ENCODE measurements at places on chromosomes 2 and 18.

- DNase-seq: no peak
Observed at GRCh38 chr2:181778621-181779201, 98.4 kb upstream of the NEUROD1 start.

DNA sequence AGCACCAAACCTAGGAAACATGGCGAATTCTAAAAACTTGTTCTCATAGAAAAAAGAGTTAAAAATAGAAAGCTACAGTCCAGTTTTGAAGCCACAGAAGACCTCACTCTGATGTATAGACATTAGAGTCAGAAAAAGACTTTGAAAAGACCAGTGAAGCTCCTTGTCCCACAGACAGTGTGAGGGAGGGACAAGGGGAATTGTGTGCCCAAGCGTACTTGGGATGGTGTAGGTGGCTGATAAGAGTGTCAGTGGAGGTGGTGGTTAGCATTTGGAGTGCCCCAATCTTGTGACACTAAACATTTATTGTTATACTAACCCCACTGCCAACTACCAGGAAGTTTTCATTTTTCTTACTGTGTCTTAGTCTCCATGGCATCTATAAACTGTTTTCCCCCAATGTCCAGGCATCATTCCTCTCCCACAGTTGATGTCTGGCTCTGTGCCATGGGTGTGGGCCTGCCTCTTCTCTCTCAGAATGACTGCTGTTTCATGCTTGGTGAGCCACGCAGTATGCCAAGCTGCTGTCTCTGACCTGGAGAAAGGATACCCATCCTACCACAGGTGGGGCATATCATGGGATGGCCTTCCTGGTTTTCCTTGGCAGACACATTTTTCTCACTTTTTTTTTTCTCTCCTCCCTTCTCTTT lies 161.4 kb downstream of the RPIA start:
- DNase-seq: no peak

- no peak for DNase-seq
Observed at GRCh38 chr18:40437517-40437916, 1517.5 kb upstream of the PIK3C3 start.

GRCh38 chr18:61001138-61001537 lies 332.1 kb upstream of the CDH20 start:
- no peak for DNase-seq

GRCh38 chr2:127735044-127735443 lies 33.7 kb downstream of the SFT2D3 start:
- no peak for DNase-seq

- no peak for DNase-seq
Observed at GRCh38 chr18:58581265-58581664, 47.6 kb downstream of the ALPK2 start.

GRCh38 chr2:8285081-8285480 lies 396.8 kb upstream of the ID2 start:
- DNase-seq: no peak

DNA sequence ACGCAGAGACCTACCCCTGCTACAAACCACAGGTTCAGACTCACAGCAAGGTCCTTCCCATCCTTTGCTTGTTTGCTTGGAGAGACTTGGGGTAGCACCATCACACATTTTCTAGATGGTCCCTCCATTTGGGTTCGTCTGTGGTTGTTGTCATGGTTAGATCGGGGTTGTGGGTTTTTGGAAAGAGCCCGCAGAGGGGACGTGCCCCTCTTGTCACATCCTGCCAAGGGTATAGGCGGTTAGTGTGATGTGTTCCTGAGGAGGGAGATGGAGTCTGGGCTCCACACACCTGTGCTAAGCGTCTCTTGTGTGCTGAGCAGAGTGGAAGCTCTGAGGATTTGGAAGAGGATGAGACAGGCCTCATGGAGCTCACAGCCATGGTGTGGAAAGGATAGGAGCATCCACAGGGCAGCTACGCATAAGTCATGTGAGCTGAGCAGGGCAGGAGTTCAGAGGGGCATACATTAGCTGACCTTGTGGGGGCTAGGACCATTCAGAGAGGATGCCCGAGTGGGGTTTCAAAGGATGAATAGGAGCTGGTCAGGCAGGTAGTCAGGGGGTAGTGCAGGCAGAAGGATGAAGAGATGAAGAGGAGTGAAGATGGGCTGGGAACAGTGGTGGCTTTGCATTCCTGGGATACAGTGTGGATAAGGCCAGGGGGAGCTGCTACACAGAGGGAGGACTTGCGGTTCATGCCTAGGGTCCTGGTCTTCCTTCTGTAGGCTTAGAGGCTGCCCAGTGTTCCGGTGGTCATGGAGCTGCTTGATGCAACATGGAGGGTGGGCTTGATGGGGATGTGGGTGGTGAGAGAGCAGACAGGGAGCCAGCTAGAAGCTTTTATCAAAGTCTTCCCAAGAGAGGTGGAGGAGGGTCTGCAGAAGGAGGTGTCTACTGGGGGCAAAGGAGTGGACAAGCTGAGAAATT lies 62.9 kb downstream of the ACKR3 start:
- DNase-seq: no peak

DNA sequence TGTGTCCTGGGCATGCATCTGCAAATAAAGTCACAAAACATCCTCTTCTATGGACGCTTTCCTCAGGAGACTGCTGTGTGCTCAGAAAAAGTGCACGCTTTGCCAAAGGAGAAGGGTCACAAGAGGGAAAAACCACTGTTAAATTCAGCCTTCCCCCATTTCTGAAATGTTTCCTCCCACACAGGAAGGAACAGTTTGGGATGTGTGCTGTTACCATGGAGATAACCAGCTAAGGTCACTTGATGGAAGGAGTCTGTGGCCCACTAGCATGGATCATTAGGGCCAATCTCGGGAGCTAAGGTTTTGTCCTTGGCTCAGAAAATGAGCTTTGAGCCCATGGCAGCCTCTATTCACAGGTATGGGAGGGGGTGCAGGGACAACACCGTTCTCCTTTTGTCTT lies 5.6 kb downstream of the KCNE4 start:
- DNase-seq: no peak

DNA sequence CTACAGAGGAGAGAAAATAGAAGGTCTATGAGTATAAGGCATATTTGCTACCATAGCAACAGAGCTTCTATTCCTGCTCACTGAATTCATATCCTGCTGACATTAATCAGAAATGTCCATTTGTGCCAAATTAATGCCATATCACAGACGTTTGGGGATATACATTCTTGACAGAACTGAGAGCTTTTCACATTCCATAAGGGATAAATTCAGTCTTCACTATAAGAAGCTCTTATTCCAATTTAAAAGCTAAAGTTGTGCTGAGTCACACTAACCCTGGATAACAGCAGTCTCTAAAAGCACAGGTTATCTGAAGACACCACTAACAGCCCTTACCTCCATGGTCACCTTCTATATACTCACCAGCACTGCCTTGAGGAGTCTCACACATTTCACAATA lies 178.1 kb downstream of the RAB3GAP1 start:
- DNase-seq: no peak

DNA sequence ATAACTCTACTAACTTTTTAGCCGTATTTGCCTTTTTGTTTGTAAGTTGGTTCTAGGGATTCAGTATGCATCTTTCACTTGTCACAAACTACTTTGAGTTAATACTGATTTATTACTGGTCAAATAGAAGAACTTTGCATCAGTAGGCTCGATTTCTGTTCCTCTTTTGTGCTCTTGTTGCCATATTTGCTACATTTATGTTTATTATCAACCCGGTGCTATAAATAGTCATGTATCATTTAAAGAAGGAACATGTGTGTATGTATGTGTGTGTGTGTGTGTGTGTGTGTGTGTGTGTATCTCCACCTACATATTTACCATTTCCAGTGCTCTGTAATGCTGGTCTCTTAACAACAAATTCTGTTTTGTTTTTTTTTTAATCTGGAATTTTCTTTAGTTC lies 79.6 kb upstream of the B3GNT7 start:
- no peak for DNase-seq

GRCh38 chr2:176561706-176562105 lies 292.5 kb downstream of the MTX2 start:
- no peak for DNase-seq

DNA sequence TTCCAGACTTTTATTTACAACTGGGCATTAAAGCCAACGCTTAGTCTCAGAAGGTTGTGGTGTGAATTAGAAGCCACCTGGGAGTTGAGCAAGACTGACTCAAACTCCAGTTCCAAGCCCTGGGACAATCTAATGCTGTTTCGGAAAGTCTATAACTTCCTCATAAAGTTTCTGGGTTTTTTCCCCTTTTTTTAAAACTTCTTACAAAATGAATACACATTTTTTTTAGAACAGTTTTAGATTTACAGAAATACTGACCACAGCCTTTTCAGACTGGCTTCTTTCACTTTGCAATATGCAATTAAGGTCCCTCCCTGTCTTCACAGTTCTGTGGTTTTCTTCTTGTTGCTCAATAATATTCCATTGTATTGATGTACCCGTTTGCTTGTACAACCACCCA lies 115.9 kb upstream of the TWIST2 start:
- no peak for DNase-seq

GRCh38 chr2:207243601-207244000 lies 77.9 kb upstream of the KLF7 start:
- no peak for DNase-seq

DNA sequence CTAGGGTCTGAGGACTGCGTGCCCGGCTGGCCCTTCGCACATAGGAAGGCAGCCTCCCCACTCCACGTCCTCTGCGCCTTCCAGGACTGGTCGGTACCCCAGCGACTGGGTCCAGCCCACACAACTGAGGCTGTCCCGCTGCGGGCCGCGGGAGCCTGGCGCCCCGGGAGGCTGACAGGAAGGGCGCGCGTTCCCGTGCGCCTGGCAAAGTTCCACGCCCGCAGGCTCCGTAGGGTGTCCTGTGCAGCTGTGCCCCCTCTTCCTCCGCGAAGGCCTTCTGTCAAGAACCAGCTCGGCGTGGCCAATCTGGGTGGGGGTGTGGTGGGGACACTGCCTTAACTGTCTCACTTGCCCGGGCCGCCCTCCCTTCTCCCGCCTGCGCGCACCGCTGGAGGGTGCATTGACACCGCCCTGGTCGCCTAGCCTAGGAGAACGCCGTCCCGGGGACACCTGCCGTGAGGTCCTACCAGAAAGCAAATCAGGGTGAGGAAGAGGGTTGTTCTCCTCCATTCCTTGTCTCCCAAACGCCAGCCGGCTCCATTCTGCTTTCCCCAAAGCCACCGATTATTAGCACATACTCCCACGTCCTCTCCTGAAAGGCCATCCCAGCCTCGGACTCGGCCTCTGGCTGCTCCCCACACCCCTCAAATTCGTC lies 618 bp upstream of the LYPD1 start:
- no peak for DNase-seq

All from cerebellar nuclear complex (tissue), 1 donor.